ENCODE measurements at places on chromosomes 3 and 15.

DNA sequence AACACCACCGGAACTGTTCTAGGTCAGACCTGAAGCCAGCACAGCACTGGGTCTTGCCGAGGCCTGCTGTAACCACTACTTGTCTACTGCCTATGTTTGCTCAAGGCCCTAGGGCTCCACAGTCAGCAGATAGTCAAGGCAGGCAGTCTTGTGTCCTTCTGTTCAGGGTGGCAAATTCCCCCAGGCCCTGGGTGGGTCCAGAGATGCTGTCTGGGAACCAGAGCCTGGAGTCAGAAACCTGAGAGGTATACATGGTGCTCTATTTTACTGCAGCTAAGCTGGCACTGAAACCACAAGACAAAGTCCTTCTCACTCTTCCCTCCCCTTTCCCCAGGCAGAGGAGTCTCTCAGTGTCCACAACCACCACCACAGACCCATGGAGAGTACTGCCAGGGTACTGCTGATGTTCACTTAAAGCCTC lies 89.9 kb downstream of the BBX start:
- DNase-seq: no peak

- no peak for DNase-seq
These were observed 6.9 kb downstream of the MAP1A start for GRCh38 chr15:43524254-43524845.

- no peak for DNase-seq
These were observed 14.8 kb downstream of the LOXL1 start for GRCh38 chr15:73941044-73941443.

- DNase-seq: no peak
These were observed 17.6 kb upstream of the CYP11A1 start for GRCh38 chr15:74384881-74385643.

- DNase-seq: no peak
These were observed 14.2 kb downstream of the TMEM43 start for GRCh38 chr3:14138878-14139655.

DNA sequence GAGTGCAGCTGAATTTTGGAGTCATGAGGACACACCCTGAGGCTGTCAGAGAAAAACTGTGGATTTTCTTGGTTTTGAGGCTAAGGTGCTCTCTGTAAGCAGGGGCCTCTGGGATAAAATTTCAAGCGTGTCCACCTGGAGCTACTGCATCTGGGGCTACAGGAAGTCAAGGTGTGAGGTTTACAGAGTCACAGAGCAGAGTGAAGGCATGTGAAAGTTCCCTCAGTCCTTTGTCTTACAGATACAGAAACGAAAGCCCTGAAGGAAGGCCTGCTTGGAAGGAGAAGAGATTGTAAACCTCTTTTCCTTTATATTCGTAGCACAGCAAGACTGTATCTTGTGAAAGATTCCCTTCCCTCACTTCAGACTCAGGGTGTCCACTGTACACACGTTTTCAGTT lies 138.6 kb downstream of the OPA1 start:
- no peak for DNase-seq

DNA sequence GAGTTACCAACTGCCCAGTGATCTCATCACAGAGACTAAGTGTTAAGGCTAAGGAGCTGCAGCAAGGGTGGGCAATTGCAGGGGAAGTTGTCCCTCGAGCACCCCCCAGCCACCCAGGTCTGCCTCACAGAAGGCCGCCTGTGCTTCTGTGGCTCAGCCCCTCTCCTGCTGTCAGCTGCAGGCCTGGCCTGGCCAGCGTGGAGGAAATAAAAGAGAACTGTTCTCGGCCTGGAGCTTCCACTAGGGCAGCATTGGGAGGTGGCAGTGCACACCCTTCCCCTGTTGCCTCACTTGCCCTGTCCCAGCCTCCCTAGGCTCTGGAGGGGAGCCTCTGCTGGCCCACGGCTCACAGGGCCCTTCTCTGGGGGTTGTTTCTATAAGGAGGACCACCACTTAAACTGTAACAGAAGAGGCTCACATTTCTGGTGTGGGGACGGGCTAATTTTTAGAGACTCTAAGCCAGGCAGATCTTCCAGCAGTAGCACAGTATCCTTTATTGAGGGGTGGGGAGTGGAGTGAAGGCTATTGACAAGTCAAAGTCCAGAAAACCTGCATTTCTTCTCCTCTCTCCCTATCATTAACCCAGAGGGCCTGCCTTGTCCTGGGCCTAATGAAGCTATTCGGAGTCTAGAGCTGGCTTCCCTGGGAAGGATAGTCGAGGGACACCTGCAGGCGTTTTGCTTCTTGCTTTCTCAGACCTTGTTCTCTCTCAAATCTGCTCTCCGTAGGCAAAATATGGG lies 75.6 kb upstream of the ADPGK start:
- DNase-seq: no peak

- DNase-seq: no peak
These were observed 60.0 kb downstream of the PIK3CB start for GRCh38 chr3:138774529-138775253.

DNA sequence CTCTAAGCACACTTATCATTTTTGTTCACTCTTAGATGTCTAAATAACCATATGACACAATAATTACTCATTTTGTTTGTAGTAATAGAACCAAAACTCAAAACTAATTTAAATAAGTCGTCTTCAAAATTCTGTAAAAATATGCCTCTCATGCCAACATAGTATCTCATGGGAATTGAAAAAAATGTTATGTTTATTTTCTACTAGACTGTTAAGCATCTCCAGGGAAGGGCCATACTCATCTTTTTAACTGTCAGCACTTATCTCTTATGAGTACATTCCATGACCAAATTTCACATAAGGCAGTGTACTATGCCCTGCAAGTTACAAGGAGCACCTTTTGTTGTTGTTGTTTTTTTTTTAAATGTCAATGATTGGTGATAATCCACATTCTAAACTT lies 18.3 kb upstream of the USF3 start:
- no peak for DNase-seq

DNA sequence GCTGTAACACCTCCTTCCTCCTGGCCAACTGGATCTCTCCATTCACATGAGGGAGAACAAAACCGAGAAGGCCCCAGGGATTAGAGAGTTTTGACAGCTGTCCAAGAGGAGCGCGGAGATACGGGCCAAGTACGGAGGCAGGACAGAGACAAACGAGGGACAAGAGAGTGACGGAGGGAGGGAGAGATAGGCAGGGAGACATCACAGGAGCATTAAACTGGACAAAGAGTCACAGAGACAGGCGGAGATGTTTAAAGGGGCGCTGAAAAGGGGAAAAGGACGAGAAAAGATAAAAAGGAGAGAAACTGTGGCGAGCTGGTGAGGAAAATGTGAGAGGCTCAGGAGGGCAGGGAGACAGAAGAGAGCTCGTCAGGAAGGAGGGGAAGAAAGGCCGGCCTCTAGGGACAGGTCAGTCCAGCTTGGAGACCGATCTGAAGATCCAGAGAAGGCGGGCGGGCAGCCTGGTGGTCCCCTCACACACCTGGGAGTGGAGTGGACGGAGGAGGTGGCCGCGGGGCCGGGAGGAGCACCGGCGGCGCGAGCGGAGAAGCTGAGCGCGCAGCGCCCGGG lies 40.5 kb upstream of the ROPN1 start:
- DNase-seq: no peak

GRCh38 chr3:51538115-51538458 lies 432 bp upstream of the RAD54L2 start:
- no peak for DNase-seq

DNA sequence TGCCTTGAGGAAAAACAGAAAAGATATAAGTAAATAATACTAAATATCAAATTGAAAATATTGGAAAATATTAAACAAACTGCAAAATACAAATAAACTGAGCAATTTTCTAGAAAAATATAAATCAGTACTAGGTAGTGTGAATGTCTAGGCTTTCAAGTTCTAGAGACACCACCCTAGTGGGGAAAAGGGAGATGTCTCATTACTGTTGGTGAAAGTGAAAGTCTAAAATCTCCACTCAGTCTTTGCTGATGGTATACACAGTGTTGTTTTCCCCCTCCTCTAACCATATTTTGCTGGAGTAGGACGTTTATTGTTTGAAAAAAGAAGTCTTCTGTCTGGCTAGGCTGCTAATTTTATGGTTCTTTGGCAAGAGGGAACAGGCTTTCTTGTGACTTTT lies 1368.9 kb downstream of the OTOL1 start:
- no peak for DNase-seq

Data from activated naive CD4-positive, alpha-beta T cell (primary cell).